ENCODE measurements at places on chromosomes 2 and 18.
A peak's percentile ranks its signal among the peaks of the same experiment; 100 is the strongest.

DNA sequence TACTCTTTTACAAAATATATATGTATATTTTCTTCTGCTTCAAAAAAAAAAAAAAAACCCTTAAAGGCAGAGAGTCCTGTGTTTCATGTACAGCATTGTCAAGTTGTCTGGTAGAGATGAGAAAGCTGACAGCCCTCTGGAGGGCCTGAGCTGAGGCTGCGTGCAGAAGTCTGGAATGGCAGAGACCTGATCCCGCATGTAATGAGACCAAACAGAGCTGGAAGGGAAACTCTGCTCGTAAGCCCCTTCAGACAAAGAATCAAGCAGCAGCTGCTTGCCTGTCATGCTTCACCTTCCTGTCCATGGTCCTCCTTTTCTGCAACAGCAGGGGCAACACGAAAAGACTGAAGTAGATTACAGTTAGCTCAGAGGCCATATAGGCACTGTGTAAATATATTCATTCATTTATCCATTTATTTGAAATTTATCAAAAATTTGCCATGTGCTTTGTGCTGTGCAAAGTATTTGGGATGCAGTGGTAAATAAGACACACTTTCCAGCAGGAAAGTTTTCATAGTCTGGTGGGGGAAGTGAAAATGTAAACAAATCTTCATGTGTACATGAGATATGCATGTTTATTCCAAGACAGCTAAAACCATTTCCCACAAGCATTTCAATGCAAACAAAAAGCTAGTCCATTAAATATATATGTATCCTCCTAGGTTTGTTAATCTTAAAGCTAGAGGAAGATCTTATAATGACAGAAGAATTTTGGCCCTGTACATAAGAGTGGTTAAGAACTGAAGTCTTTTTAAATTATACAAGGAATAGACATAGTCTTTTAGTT is 912.7 kb downstream of the CPS1 start:
- DNase-seq, result no peak

DNA sequence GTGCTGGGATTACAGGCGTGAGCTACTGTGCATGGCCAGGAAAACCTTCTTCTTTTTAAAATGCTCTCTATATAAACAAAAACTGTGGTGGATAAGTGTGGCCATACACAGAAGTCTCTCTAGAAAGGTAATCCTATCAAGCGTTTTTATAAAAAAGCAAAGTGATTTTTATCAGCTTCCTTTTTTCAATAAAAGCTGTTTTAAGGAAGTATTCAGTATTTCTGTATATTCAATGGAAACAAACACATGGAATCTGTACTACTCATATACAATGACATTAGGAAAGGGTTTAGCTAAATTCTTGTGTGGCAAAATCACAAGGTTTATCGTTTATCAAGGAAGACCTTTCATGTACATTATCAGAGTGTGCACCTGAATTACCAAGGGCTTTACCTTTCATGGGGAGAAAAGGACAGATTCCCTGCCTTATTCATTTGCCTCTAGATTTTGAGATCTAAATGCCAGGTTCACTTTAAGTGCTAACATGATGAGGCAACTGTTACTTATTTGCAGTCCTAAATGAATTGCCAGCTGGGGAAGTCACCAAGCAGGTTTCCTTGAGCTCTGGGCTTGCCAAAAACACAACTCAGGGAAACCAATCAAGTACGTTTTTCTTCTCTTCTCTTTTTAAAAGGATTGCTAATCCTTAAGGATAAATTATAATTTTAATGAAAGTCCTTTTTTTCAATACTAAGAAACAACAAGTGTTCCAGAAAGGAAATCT is 70.8 kb downstream of the RTN4 start:
- DNase-seq, result no peak

- DNase-seq, result no peak
These were observed 87.1 kb downstream of the TNS1 start for GRCh38 chr2:217915706-217916105.

GRCh38 chr2:227565080-227565479 is 33.6 kb upstream of the SCYGR2 start:
- DNase-seq, result no peak

- DNase-seq, result no peak
These were observed 19.3 kb downstream of the IGFBP2 start for GRCh38 chr2:216652566-216652965.

- no peak for DNase-seq
These were observed 22.6 kb upstream of the PLEK start for GRCh38 chr2:68342470-68342869.

GRCh38 chr18:6203791-6204190 is 210.9 kb downstream of the L3MBTL4 start:
- no peak for DNase-seq

GRCh38 chr2:74188018-74188601 is 9.4 kb upstream of the MOB1A start:
- DNase-seq, result no peak

DNA sequence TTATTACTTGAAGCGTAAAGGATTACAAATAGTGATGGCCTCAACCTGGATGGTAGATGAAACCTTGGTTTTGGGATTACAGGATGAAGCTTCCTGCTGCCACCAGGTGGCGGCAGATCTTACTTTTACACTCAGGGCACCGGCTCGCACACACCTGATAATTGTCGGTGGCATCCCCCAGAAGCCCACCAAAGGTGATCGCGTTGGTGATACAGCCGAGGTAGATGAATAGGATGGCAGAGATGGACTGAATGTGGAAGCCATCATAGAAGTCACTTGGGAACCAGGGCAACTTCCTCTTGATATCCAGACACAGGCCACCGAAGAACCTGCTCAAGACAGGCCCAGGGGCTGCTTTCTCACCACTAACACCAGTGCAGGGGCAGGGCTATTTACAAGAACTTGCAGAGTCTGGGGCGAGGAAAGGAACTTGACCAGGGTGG is 51.8 kb downstream of the MTHFD2 start:
- peak; percentile 61 for DNase-seq

DNA sequence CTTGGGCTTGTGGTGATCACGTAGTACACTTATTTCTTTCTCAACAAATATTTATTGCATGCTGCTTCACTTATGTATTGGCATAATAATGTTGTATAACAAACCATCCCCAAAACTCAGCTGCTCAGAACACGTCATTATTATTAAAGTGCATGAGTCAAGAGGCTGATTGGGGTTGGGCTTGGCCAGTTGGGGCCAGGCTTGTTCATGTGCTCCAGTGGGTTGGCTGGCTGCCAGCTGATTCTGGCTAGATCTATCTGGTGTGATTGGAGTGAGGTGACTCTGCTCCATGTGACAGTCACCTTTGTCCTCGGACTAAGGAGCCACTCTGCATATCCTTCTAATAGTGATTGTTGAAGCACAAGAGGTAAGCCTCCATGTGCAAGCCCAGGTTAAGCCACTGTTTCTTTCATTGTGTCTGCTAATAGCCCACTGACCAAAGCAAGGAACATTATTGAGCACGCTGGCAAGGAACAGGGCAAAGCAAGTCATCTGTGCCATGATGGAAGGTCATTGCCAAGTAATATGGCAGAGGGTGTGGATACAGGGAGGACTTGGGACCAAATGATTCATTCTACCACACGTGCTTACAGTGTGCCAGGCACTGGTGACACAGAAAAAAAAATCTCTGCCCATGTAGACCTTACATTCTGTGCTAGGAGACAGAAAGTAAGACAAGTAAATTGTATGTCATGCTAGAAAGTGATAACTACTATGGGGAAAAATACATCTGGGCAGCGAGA is 63.3 kb upstream of the TMEM182 start:
- no peak for DNase-seq

DNA sequence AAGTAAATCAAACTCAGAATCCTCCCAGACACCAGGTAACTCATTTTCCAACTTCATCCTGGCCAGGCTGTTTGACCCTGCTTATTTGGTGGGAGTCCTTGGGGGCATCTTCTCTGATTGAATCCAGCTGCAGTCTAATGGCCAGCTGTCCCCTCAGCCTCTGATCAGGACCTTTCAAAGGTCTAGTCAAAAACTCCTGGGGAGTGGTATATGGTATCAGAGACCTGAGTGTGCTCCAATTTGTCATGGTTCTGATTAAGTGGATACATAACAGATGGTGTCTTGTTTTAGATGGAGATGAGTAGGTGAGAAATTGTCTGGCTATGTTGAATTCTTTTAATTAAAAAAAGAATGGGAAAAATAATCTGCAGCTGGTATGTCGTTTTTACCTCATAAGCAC is 842.6 kb upstream of the ACVR2A start:
- no peak for DNase-seq

DNA sequence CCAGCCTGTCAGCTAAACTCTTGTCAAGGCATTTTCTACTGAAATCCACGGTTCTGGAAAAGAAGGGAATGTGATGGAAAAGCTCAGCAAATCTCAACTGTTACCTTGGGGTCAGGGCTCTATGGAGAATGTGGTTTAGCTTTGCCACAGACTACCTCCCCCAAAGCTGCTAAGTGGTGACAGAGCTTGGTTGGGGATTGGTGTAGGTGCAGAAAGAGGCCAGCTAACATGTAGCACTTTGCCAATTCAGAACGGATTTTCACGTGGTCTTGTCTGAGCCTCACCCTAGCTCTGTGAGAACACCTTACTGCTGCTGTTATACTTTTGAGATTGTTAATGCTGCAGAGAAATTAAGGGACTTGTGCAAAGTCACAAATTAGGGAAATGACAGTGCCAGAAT is 331.1 kb downstream of the RND3 start:
- no peak for DNase-seq

- peak; percentile 38 for DNase-seq
These were observed at the start of gene PROM2 for GRCh38 chr2:95274291-95275150. TSS of gene PROM2 (plus strand) at chr2:95274449. CDS start at chr2:95274586, 137 bp downstream.

GRCh38 chr2:217462121-217462520 is 540.7 kb downstream of the TNS1 start:
- no peak for DNase-seq

GRCh38 chr2:136666-137065 is 90.4 kb upstream of the FAM110C start:
- no peak for DNase-seq

DNA sequence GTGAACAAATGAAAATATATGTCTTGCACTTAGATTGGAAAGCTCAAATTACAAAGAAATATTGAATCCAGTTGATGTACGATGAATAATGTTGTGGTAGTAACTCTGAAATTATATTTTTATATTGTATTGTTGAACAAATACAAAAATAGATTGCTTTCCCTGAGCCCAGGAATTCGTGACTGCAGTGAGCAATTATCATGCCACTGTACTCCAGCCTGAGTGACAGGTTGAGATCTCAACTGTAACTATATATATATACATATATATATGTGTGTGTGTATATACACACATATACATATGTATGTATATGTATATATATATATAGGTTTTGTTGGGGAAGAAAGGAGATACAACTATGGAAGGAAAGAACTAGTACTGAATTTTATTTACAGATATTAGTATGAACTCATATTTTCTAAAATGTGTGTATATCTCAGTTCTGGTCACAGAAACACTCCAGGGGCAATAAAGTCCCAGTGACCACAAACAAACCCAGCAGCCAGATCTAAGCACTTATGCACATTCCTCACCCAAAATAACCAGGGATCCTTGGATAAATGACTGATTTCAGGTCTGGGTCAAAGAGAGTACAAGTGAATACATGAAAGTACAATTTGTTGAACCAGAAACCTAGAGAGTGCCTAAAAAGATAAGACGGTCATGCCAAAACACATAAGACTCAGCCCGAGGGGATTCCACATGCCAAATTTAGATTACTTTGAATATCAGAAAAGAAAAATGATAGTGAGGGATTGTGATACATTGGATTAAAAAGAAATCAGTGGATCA is 146.3 kb downstream of the TMX3 start:
- DNase-seq, result no peak

DNA sequence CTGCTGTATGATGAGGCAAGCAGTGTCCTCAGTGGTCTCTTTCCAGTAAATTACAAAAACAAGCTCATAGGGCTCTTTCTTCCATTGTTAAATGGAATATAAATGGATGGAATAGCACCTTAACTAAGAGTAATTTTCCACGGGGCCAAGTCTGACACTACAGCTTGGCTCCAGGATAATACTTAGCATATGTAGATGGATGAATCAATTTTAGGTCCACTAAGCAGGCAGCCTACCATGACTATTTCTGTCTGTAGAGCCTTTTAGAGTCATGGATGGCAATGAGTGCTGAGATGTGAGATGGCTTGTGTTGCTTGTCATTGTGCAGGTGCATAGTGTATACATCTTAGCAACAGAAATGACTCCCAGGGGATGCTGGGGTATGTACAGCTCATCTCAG is 125.9 kb downstream of the PKP4 start:
- DNase-seq, result no peak

GRCh38 chr2:26185954-26186770 is 13.3 kb downstream of the GAREM2 start:
- no peak for DNase-seq

GRCh38 chr2:28025123-28025522 is 134.6 kb downstream of the BABAM2 start:
- DNase-seq, result no peak

- DNase-seq, result no peak
These were observed 79.7 kb downstream of the ITSN2 start for GRCh38 chr2:24280645-24281044.

DNA sequence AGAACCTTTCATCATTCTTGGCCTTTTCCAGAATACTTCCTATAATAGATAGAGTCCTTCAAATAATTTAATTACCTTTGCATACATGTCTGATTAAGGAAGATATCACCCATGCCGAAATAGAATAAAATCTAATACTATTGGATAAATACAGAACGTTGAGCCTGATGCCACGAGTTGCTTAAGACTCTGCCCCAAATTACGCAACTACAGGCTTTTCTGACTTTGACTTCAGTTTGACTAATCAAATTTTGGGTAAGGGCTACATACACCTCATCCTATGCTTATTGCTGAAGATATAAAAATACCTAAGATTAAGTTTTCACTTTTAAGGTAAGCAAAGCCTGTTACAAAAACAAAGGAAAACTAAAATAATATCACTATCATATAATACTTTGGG is 1065.1 kb upstream of the NRXN1 start:
- no peak for DNase-seq

- DNase-seq, result no peak
These were observed 185.8 kb upstream of the CNTNAP5 start for GRCh38 chr2:123839326-123839725.

- DNase-seq, result no peak
These were observed 101.7 kb upstream of the RBBP8 start for GRCh38 chr18:22831441-22831904.

DNA sequence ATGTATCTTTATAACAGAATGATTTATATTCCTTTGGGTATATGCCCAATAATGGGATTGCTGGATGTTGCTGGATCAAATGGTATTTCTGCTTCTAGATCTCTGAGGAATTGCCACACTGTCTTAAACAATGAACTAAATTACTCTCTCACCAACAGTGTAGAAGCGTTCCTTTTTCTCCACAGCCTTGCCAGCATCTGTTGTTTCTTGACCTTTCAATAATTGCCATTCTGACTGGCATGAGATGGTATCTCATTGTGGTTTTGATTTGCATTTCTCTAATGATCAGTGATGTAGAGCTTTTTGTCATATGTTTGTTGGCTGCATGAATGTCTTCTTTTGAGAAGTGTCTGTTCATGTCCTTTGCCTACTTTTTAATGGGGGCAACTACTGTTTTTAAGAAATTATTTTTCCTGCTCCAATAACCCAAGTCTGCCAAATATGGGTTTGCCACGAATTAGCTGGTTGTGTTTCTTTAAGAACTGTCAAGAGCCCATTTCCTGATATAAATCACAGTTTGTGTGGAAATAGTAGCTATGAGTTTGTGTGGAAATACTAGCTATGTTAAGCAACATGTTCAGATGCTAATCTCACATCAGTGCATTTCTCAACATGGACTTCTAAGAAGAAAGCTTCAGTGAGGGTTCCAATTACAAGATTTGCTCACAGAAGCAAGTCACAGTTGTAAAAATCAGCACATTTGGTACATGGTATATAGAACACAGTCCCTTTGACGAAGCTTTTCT is 259.4 kb downstream of the ANAPC1 start:
- DNase-seq, result no peak

- peak; percentile 73 for DNase-seq
These were observed 680 bp downstream of the CTDSP1 start for GRCh38 chr2:218400167-218400929.
